Urinary bladder (tissue), 4 donors: ENCODE measurements at places on chromosomes 2 and 18. TPM values are rescaled to one million over a fixed set of nuclear protein-coding genes. Genes with fewer than 3 reads are reported as not detected.

The TTC31 gene
- 10.8 TPM for total RNA-seq

The ALPP gene
- not detected for total RNA-seq

The PIEZO2 gene
- total RNA-seq: 78.1 TPM

The RTKN gene
- 18.0 TPM for total RNA-seq

The MAPRE3 gene
- total RNA-seq: 3.2 TPM

The UNC80 gene
- total RNA-seq: 2.6 TPM

The MOCOS gene
- total RNA-seq: 0.95 TPM

The CYP26B1 gene
- total RNA-seq: 4.7 TPM

The LRATD1 gene
- total RNA-seq: 15.4 TPM

The CCDC102B gene
- 114 TPM for total RNA-seq

The NLRC4 gene
- total RNA-seq: 1.7 TPM

The CDK15 gene
- 3.7 TPM for total RNA-seq

The CDCA7 gene
- 10.1 TPM for total RNA-seq

The SNRNP200 gene
- 58.3 TPM for total RNA-seq

The LOXHD1 gene
- 1.2 TPM for total RNA-seq

The FTCDNL1 gene
- total RNA-seq: 0.85 TPM

The CD8B gene
- not detected for total RNA-seq

The CRYGD gene
- 0.95 TPM for total RNA-seq

The RBM44 gene
- 2.4 TPM for total RNA-seq

The STPG4 gene
- not detected for total RNA-seq

The MERTK gene
- total RNA-seq: 17.6 TPM

The CAPN14 gene
- total RNA-seq: 0.42 TPM

The ZNF2 gene
- total RNA-seq: 9.5 TPM

The ABCA12 gene
- total RNA-seq: 0.58 TPM

The SP110 gene
- total RNA-seq: 32.0 TPM

The OTX1 gene
- not detected for total RNA-seq

The FBXO48 gene
- total RNA-seq: 1.2 TPM

The SLC9A4 gene
- total RNA-seq: 2.9 TPM

The CLEC4F gene
- total RNA-seq: not detected

The C18orf54 gene
- total RNA-seq: 17.3 TPM

The MC5R gene
- total RNA-seq: not detected

The MCEE gene
- total RNA-seq: 56.2 TPM

The PRKD3 gene
- total RNA-seq: 99.9 TPM

The RTTN gene
- total RNA-seq: 60.5 TPM

The WDSUB1 gene
- 17.6 TPM for total RNA-seq

The SFT2D3 gene
- total RNA-seq: 7.2 TPM

The LIPG gene
- 5.0 TPM for total RNA-seq

The PPP1R1C gene
- 3.4 TPM for total RNA-seq

The EFEMP1 gene
- total RNA-seq: 146 TPM

The SNED1 gene
- 11.5 TPM for total RNA-seq

The BCL2 gene
- 53.9 TPM for total RNA-seq

The CNGA3 gene
- total RNA-seq: 0.85 TPM

The PRSS56 gene
- total RNA-seq: not detected
